H7 (cell line): ENCODE measurements at places on chromosomes 7 and 10.
A peak's percentile ranks its signal among the peaks of the same experiment; 100 is the strongest.

GRCh38 chr7:83149466-83149865, 13.2 kb downstream of the PCLO start:
- DNase-seq: no peak

- no peak for DNase-seq
These were observed 99.7 kb downstream of the BMPR1A start for GRCh38 chr10:86856156-86856555.

DNA sequence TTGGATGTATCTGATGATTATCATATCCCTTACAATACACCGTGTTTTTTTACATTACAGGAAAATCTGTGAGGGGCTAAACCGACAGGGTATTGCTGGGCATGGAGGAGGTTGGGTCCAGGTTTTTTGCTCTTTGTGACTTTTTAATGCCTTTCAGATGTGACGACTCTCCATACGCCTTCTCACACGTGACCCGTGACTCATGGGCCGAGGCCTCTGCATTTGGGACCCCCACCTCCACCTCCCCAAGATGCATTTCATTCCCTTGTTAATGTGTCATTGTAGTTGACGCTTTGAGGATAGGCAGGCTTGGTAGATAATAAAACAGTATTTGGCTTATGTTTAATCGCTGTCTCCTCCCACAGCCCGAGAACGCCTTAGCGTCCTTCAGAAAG, 95.3 kb downstream of the CUX1 start:
- no peak for DNase-seq

DNA sequence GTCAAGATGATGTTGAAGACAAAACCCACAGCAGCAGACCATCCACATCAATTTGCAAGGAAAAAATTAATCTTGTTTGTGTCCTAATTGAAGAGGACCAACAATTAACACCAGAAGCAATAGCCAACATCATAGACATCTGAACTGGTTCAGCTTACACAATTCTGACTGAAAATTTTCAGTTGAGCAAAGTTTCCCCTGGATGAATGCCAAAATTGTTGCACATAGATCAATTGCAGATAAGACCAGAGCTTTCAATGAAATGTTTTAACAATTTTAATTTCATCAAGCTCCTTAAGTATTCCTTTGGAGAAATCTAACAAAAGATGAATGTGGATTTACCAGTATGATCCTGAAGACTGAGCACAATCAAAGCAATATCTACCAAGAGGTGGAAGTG, 168.6 kb downstream of the CTNNA3 start:
- no peak for DNase-seq

DNA sequence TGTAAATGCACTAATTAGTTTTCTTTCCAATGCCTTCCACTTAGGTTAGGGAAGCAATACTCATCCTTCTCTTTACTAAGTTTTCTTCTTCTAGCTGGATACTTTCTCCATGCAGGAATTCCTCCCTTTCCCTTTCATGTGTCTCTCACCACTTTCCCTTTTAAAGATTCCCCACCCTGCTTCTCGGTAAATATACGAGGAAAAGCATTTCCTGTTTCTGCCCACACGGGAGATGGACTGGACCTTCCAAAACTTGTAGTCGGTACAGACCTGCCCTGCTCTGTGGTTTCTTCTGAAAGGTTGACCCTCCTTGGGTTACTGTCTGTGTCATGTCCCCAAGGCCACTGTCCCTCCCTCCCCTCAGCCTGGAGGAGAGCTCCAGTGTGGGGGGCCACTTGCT, 58.9 kb upstream of the LYZL2 start:
- DNase-seq: no peak

DNA sequence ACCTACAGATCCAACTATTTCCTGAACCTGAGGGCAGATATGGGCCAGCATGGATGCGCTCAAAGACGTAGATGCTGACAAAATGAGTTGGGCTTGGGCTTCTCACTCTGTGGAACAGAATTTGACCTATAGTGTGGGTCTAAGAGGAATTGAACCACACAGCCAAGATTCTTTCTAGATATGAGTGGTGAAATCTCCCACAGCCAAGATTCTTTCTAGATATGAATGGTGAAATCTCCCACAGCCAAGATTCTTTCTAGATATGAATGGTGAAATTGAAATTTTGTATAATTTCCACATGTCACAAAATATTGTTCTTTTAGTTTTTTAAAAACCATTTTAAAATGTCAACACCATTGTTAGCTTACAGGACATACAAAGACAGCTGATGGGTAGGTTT, 215.4 kb upstream of the LRGUK start:
- DNase-seq: no peak

GRCh38 chr7:1234049-1234880, 1.6 kb downstream of the UNCX start:
- no peak for DNase-seq

DNA sequence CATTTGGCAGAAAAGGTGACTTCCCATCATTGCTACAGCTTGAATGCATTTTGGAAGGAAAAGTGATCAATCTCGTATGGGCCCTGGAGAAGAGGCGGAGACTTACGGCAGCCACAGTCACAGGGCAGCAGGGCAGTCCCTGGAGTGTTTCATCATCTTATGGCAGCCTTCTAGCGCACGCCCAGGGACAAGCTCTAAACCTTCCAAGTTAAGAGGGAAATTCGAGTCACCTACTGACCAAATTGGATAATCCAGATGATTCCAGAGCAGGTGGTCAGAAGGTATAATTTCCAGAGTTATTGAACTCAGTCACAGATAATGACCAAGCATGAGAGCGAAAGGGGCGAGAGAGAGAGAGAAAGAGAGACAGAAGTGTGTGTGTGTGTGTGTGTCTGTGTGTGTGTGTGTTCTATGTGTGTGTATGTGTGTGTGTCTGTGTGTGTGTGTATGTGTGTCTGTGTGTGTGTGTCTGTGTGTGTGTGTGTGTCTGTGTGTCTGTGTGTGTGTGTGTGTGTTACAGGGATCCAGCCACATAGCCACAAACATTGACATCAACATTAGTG, 123.7 kb upstream of the ADAM12 start:
- DNase-seq: peak; percentile 39

- no peak for DNase-seq
These were observed 80.9 kb upstream of the DDC start for GRCh38 chr7:50646069-50646468.

GRCh38 chr10:53664282-53665019, 891.9 kb upstream of the MBL2 start:
- DNase-seq: no peak

DNA sequence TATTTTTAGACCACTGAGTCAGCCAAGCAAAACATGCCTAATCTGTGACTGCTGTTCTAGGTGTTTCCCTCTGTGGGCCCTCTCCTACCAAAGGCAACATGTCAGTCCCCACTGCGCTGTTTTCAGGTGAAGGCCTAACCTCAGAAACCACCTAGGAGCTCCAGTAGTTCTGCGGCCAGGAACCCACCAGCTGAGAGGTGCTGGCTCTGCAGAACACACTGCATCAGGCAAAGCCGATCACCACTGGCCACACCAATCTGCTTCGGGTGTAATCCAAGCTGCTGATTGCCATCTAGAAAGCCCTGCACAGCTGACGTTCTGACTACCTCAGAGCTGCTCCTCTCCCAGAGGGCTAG, 14.9 kb downstream of the CAMK2G start:
- DNase-seq: no peak
